ENCODE measurements at places on chromosomes 1 and 21.

DNA sequence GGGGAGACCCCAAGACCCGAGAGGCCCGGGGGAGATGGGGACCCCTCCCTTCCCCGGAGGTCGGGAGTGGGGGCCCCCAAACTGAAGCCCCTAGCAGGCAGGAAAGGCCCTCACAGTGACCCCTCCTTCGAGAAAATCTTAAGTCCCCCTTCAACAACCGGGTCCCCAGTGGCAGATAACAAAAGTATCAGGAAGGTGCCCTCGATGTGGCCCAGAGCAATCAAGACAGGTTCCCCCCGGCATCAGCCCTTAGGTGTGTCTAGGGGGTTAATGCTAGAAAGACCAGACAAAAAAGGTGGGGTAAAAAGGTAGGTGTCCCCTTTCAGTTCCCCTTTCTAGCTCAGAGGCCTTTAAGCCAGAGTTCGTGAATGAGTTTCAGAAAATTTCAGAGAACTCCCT lies 282 bp upstream of the ECE1 start:
- DNase-seq: no peak

- DNase-seq: no peak
Observed at GRCh38 chr1:230986976-230987375, 8.1 kb downstream of the ARV1 start.

DNA sequence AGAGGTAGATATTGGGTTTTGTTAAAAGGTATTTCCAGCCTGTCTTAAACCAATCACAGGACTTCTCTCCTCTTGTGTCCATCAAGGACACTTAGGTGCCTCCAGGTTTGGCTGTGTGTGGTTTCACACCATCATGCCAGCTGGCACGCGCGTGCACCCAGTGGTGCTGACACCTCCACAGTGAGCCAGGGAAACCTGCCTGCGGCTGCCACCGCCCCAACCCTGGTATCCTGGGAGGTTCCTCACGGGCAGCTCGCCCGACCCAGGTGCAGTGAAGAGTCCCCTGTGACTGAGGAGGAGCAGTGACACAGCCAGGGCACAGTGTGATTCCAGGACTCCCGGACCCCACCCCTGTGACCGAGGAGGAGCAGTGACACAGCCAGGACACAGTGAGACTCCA lies 13.2 kb upstream of the COL6A2 start:
- no peak for DNase-seq

- DNase-seq: no peak
Observed at GRCh38 chr1:162994921-162995320, 74.2 kb upstream of the RGS4 start.

- no peak for DNase-seq
Observed at GRCh38 chr1:230341162-230341546, 85.0 kb downstream of the PGBD5 start.

- DNase-seq: no peak
Observed at GRCh38 chr1:20594746-20595145, 5.8 kb downstream of the CDA start.

DNA sequence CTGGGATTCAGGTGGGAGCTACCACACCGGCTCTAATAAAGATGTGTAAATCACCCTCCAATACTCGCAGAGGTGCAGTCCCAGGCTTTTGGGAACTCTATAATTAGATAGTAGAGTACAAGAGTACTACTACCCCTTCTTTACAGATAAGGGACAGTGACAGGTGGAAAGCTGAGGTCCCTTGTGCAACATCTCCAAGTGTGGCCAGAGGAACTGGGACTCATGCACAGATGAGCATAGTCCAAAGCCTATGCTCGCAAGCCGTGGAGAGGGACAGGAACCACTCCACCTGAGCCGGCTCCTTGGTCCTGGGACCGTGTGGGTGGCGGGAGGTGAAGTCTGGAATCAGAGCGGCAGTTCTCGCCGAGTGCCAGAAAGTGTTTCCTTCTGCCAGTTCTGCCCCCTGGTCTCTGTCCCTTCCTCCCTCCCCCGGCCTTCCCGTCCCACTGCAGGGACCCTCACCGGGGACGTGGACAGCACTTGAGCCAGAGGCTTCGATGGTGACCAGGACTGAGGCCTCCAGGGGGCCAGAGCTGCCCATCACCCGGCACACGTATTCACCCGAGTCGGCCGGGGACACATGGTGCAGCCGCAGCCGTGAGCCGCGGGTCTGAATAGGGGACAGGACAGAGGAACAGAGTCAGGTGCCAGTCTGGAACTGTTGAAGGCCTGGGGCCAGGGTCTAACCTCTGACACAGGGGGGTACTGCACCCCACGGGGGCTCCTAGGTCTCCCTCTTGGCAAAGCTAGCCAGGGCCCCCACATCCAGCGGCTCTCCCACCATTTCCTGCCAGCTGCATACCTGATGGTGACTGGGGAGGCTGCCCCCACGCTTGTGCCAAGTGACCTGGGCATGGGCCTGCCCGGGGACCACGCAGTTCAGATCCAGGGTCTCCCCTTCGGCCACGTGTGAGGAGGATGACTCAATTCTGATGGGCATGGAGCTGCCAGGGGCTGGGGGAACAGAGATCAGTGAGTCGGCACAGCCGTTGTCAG lies 33.9 kb downstream of the LDLRAD2 start:
- DNase-seq: no peak

DNA sequence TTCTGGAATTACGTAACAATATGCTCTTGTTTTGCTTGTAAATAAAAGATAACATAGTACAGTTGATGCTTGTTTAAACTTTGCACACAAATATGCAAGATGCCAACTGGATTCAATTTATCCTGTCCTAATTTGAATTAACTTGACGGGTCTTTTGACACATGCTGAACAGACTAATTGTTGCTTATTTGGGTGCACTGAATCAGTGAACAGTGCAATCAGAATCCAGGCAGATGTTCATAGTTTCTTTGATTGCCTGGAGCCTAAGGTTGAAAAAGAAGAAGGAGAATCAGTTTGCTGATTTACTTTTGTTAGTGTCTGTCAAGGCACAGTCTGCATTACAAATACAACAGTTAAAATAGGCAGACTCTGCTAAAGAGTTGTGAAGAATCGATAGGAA lies 307.9 kb downstream of the COL11A1 start:
- DNase-seq: no peak

GRCh38 chr1:247451388-247452010 lies 6.4 kb downstream of the OR2B11 start:
- no peak for DNase-seq

DNA sequence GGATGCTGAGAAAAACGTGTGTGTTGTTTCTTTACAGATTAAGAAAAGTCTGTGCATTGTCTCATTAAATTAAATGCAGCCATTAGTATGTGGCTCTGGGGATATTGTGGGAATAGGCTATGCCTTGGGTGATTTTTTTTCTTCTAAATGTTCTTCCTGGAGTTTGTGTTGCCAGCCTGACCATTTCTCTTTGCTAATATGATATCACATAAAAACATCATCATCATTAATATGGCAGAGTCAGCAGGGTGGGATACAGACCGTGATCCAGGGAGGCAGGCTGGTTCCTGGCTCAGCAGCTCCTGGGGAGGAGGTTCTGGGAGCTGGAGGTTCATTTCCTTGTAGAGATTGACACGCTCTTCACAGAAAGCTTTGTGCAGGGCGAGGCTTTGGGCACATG lies 60.7 kb upstream of the SELENON start:
- DNase-seq: no peak

DNA sequence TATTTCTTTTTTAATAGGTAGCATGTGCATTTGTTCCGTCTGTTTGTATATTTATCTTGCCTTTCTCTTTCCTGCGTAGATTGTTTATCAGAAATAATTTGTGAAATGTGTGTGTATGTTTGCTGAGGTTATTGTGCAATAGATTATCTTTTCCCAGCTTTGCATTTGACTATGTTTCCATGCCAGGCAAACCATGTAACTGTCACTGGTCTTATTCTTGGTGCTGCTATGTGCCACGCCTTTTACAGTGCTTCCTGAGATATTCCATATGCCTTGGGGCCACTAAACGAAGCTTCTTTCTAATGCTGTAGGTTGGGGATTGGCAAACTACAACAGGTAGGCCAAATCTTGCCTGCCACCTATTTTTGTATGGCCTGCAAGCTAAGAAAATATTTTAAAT lies 598.8 kb downstream of the PLPP3 start:
- DNase-seq: no peak

GRCh38 chr1:154497026-154497806 lies 4.8 kb upstream of the TDRD10 start:
- no peak for DNase-seq

- no peak for DNase-seq
Observed at GRCh38 chr1:8822373-8823294, 5.2 kb upstream of the RERE start.

GRCh38 chr1:154446292-154446691 lies 41.1 kb downstream of the IL6R start:
- no peak for DNase-seq

GRCh38 chr21:17406202-17406601 lies 106.6 kb upstream of the CXADR start:
- DNase-seq: no peak

- DNase-seq: no peak
Observed at GRCh38 chr1:207181847-207182246, 77.8 kb downstream of the C4BPA start.

DNA sequence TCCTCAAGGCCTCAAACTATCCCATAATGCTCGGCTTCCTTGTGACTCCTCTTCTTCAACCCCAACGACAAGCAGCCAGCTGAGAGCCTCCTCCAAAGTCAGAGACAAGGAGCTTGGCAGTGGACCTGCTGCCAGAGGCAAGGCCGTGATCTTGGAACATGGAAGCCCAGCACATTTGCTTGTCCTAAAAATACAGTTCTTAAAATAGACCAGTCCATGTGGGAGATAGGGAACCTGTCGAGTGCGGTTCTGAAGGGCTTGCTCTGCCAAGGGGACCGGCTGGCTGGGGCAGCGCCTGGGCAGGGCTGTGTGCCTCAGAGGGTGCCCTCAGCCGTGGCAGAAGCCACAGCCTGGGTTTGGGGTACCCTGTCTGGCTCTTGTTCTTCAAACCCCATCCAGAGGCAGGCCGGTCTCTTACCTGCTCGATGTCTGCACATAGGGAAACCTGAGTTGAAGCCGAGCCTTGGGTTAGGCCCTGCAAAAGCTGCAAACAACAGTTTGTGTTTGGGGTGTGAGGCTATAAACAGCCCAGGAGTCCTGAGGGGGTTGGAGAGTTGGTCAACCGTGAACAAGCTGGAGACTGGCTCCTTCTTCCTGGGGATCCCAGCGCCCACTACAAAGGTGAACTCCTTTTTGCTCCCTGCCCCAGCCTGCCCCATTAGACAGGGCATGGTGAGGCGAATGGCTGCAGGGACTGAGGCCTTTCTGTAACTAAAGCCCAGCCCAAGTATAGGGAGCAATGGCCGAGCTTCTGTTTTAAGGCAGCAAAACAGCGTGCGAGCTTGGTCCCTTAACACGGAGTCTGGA lies 228.8 kb downstream of the CAMTA1 start:
- no peak for DNase-seq

GRCh38 chr1:11354893-11355553 lies 82.0 kb downstream of the UBIAD1 start:
- DNase-seq: no peak

- DNase-seq: no peak
Observed at GRCh38 chr1:226520640-226521355, 27.8 kb upstream of the STUM start.

- DNase-seq: no peak
Observed at GRCh38 chr1:222126052-222126451, 384.2 kb upstream of the DUSP10 start.

DNA sequence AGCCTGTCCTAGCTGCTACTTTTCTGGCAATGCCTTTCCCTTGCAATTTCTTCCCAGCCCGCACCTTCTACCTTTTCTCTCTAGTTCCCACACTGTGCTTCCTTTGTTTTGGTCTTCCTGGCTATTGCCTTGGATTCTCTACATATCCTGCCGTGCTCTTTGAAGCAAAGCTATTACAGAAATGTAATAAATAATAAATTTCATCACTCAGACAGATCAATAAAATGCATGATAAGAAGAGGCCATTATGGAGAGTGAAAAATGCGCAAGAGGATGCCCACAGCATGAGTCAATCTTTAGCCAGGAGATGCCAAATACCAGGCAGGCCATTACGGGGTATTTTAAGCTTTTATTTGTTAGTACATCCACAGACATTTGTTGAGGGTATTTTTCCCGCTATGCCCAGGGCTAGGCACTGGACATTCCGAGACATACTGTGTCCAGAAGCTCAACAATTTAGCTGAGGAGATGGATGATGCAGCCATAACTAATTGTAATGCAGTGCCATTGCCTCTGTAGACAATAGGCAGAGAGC lies 163.6 kb downstream of the ST6GALNAC3 start:
- DNase-seq: no peak

DNA sequence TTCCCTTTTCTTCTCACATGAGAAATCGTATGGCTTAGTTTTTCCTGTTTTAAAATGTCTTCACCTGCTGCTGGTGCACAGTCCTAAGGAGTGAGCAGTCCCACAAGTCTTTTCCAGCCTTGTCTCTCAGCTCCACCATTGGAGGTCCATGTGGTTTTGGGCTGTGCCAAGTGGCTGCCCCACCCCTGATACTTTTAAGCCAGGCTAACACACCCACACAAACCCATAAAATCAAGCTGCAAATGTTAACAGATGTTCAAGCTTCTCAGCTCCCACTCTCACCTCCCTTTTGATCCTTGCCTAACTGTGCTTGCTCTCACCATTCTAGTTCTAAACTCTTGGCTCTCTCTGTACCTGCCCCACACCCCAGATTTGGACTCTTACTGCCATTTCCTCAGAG lies 74.5 kb upstream of the COL24A1 start:
- DNase-seq: no peak

- DNase-seq: no peak
Observed at GRCh38 chr1:157862114-157863070, 20.8 kb upstream of the CD5L start.

- DNase-seq: no peak
Observed at GRCh38 chr1:94676686-94677085, 135.1 kb upstream of the F3 start.

DNA sequence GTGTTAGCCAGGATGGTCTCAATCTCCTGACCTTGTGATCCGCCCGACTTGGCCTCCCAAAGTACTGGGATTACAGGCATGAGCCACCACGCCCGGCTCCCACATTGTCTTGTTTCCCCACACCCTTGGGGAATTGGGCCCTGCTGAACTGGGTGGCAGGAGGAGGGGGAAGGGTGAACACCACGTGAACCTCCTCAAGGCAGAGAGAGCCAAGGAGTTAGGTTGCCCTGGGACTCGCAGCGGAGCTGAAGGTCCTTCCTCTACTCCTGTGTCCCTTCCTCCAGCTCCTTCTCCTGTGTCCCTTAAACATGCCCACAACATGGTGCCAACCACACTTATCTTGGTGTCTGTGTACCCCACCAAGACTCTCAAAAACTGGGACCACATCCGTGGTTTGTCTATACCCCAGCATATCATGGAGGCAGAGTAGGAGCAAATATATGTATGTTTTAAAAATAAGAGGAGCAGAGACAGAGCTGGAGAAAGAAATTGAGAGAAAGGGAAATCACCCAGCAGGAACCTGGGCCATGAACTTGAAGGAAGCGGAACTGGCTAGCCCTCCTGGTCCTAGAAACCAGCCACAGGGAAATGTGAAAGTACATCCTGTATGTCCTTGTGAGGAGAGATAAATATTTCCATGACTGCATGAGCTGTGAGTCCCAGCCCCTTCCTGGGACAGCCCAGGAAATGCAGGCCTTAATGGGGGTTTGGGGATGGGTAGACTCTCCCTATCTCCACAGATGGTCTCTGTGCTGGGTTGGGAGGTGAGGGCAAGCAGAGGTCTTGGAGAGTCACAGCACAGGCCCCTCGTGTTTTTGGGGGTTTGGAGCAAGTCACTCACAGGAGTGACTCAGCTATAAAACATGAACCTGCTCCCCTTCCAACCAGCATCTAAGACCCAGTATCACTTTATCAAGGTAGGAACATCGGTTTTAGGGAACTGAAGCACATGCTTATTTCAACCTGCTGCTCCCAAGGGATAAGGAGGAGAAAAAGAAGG lies 9.4 kb upstream of the TAL1 start:
- no peak for DNase-seq

GRCh38 chr1:109307274-109308021 lies 637 bp upstream of the MYBPHL start:
- no peak for DNase-seq

All from esophagus squamous epithelium (tissue), 5 donors.